ENCODE measurements at places on chromosomes 12 and 14.

- no peak for DNase-seq
Observed at GRCh38 chr12:127148318-127148717, 1118.7 kb upstream of the TMEM132C start.

- DNase-seq: no peak
Observed at GRCh38 chr14:20612403-20612802, 21.2 kb upstream of the RNASE12 start.

DNA sequence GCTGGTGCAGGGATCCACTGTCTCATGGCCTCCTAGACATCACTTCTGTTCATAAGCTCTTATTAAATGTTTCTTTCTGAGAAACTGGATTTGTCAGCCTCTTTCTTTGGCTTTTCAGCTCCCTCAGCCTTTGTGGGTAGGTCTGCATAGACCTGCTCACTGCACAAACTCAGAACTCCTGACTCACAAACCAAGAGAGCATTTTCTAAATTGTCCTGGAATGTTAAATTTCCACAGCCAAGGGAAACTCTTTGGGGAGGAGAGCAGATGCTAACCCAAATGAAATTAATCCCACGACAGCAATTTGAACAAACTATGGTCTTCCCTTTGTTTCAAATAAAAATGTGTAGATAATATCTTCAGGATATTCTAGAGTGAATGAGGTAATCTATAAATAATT is 19.5 kb upstream of the CERS5 start:
- no peak for DNase-seq

DNA sequence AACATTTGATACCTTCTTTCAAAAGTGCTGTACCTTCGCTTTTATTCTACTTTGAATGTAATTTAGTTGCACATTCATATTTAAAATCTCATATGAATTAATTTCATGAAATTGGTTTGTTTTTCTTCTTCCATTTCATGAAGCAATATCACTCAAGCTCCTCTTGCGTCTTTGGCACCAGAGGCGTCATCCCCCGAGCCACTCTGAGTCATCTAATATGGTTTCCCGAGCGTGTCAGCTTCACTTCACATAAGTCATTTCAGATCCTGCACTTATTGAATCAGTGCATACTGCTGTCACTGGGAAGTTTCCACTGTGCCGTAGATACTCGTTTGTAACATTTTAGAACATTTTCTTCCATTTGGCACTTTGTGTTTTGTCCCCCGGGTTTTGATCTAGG is 105.6 kb downstream of the SLC25A47 start:
- DNase-seq: no peak

GRCh38 chr14:44070046-44070445 is 437.0 kb downstream of the FSCB start:
- DNase-seq: no peak
